ENCODE measurements at places on chromosomes 3 and 15.

DNA sequence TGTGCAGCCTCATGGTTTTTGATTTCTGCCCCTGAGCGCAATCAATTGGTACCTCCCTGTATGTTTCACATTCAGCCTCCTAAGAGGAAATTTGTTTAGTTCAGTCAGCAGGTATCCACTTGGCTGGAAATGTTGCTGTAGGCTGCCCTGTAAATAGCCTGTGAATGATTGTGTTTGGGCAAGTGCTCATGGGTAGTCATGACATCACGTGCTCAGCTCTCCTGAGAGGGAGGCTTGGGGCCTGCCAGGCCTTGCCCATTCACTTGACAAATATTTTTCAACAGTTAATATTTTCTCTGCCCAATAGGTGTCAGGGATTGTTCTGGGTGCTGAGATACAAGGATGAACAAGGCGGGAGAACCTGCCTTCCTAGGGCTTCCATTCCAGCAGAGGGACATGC lies 13.3 kb downstream of the HRH1 start:
- no peak for DNase-seq

DNA sequence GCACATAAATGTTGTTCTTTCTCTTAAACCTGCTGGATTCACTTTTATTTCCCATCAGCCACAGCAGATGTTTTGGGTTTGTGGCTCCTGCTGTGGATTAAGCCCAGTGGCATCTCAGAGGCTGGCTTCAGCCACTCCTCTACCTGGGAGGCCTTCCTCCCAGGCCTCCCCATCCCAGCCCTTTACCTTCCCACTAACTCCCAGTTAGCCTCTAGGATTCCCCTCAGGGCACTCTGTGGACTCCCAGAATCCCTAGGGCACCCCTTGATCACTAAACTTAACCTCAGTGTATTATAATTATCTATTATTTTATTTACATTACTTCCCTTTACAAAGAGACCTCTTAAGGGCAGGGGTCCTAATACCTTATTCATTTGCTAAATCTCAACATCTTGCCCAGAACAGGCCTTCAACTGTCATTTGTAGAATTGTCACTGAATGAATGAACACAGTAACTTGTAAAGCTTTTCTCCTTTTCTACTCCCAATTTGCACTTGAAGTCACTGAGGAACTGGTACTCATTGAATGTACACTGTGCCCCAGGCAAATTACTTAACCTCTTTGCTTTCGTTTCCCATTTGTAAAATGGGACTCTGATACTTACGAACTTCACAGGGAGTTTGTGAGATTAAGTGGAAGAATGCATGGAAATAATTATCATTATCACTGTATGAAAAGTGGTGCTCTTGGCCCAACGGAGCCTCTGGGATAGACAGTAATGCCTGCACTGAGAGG lies 8.3 kb downstream of the CCDC13 start:
- no peak for DNase-seq

GRCh38 chr3:165390166-165390565 lies 194.0 kb upstream of the SLITRK3 start:
- DNase-seq: no peak

DNA sequence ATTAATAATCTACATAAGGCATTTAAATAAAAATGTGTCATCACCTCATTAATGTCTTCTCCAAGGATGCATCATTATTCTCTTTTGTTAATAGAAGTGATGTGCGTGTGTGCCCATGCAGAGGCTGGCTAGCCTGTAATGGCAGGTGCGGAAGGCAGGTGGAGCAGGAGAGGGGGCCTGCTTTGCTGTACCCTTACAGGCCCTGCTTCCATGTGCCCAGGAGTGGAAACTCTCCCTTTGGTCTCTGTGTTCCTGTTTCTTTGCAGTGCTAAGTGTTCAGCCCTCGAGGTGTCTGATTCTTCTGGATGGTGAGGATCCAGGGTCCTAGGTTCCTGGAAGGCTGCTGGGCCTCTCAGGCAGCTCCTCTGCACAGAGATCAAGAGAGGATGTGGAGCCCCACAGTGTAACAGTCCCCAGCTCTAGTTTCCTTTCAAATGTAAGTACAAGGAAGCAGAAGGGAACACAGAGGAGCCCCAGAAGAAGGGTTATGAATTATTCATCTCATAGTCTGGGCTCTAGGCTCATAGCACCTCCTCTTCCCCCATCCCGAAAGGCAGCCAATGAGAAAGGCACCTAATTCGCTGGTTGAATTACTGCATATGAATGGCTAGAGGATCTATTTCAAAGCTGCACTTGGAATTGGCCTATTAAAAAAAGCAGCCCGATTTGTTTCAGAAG lies 39.2 kb upstream of the AGBL1 start:
- DNase-seq: no peak

- DNase-seq: no peak
Measured at GRCh38 chr3:13863965-13864595, 15.8 kb downstream of the WNT7A start.

GRCh38 chr3:15578289-15578867 lies 23.0 kb downstream of the HACL1 start:
- DNase-seq: no peak

DNA sequence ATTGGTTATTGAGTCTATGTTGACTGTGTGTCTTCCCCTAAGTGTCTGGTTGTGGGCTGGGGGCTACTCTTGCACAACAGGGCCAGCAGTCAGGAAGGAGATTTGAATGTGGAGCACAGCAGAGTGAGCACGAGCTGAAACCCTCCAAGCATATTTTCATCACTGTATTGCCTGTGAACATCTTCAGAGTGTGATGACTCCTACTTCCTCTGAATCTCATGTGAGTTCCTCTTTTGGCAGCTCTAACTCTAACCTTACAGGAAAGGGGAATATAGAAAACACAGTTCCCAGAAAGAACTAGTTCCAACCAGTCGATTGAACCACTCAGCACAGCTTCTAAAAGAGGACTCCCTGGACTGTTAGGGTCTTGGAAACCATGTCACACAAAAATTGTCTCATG lies 211.6 kb downstream of the RAP2B start:
- no peak for DNase-seq

GRCh38 chr3:97612632-97613031 lies 151.9 kb upstream of the ARL6 start:
- DNase-seq: no peak

DNA sequence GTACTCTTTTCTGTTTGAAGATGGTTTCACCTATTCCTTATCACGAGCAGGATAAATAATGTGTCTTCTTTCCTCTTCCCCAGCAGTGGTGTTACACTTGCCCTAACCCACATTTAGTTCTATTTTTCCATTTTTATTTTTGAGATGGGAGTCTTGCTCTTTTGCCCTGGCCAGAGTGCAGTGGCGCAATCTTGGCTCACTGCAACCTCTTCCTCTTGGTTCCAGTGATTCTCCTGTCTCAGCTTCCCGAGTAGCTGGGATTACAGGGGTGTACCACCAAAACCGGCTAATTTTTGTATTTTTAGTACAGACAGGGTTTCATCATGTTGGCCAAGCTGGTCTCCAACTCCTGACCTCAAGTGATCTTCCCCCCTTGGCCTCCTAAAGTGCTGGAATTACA lies 372.4 kb downstream of the FOXP1 start:
- DNase-seq: no peak

DNA sequence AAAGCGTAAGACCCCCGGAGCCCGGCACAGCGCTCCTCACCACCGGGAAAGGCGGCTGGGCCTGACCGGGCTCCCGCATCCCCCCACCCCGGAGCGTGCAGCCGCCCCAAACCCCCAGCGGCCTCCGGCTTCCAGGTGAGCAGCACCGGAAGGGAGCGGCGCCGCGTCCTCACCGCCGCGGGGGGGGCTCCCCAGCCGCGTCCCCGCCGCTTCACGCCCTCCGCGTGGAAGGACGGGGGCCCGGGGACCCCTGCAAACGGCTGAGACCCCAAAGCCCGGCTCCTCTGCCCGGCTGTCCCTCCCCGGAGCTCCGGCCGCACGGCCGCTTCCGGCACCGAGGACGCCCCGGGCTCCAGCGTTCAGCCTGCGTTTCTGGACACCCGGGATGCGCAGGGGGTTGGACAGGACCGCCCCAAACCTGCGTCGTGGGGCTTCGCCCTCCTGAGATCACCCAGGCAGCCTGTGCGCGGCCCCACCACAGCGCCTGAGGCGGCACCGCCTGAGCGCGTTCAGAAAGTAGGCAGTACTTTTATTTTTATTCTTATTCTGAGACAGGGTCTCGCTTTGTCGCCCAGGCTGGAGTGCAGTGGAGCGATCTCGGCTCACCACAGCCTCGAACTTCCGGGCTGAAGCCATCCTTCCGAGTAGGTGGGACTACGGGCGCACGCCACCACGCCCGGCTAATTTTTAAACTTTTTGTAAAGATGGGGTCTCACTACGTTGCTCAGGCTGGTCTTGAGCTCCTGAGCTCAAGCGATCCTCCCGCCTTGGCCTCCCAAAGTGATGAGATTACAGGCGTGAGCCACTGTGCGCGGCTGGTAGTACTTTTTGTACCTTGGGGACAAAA lies 51.6 kb upstream of the BLM start:
- DNase-seq: no peak

GRCh38 chr3:169173636-169174035 lies 489.9 kb downstream of the MECOM start:
- no peak for DNase-seq

DNA sequence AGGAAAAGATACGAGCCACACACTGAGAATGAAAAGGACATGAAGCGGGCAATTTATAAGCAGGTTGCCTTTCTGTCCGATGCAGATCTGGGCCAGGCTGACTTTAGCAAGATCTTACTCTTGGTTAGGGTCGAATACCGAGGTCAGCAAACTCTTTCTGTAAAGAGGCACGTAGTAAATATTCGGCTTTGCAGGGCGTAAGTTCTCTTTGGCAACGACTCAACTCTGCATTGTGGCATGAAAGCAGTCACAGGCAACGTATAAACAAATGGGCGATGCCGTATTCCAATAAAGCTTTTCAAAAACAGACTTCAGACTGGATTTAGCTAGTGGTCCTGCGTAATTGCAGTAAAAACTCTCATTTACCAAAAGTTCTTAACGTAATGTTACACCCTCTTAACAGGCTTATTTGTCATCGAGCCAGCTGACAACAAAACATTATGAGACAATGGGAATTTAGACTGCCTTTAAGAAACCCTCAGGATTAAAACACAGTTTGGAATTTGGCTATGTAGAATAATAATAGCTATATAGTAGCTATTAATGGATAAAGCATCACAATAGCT lies 13.1 kb upstream of the RPL35A start:
- DNase-seq: no peak

DNA sequence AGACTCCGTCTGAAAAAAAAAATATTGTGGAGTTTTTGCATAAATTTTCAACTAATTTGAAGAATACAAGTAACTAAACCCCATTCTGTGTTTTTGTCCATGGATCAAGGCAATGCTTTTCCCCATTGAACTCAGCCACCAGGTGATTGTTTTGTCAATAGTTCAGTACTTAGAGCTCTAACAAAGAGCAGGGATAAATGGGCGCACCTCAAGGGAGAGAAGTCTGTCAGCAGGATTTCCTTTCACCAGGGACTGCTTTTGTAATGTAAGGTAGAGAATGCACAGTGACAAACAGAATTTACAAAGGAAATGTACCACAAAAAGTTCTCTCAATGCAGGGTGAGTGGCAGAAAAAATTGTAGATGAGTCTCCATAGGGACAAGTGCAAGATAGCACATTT lies 10.8 kb upstream of the ATP13A5 start:
- no peak for DNase-seq

DNA sequence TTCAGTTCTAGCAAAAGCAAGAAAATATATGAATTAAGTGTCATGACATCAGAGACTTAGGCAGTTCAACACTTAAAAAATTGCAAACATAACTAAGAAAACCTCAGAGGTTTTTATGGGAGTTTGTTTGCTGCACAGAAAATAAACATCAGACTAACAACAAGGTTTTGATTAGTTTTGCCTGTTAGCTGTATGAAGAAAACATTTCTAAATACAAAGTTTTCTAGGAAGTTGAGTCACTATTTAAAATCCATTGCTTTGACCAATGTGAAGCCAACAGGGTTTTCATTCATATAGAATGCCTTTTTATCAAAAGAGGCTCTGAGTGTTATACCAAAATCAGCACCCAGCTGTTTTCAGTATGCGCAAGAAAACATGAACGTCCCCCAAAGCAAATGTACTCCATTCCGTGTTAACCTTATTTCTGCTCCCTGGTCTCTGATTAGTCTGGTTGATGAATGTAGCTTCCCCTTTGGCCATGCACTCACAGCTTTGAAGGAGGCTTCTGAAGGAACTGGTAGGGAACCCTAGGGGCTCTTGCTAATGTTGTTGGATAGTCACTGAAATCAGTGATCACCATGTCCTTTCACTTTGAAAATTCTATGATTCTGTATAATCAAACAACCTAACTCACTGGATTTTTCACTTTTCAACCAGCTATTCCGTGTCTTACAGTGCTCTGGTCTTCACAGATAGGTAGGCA lies 89.6 kb upstream of the TSEN2 start:
- DNase-seq: no peak

GRCh38 chr15:93716615-93717231 lies 514.6 kb upstream of the MCTP2 start:
- no peak for DNase-seq

- DNase-seq: no peak
Measured at GRCh38 chr3:151960961-151961580, 87.6 kb downstream of the SUCNR1 start.

DNA sequence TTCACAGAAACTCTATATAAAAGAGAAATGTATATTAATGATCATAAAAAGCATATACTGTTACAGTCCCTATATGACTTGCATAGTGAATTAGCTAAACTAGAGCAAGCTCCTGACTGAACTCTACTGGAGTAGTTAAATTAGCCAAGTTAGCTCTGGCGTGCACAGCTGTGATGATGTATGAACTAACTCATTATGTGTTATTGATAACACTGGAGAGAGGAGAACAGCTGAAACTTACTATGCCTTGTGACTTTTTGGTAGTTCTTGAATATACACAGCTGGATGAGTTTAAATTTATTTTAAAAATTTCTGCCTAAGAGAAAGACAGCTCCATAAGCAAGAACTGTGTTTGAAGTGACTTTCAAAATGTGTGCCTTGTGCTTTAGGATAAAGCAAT lies 8.1 kb downstream of the TIPARP start:
- no peak for DNase-seq

- no peak for DNase-seq
Measured at GRCh38 chr15:97598353-97598798, 362.1 kb upstream of the ARRDC4 start.

- no peak for DNase-seq
Measured at GRCh38 chr3:188179006-188179966, 25.3 kb downstream of the LPP start.

DNA sequence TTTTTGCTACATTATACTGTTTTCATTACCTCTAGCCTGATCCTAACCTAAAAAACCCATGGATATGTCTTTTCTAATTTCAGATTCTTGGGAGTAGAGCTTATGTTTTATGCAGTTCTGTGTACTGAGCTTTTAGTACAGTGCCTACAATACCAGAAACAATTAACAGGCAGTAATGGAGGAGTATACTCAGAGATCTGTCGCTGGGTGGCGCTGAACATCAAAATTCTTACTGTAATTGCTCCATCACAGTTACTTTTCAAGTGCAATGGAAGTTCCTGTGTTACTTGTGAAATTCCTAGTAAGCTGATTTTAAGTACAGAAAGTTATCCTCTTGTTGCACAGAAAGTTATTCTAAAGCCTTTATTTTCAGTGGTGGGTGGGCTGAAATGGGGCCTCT lies 66.9 kb downstream of the RNF13 start:
- DNase-seq: no peak

- no peak for DNase-seq
Measured at GRCh38 chr15:73905225-73905827, 20.9 kb upstream of the LOXL1 start.

Data from stimulated activated CD8-positive, alpha-beta memory T cell treated with anti-CD3 and anti-CD28 coated beads, Interleukin-4, amount 100 ng/mL, for 24 hours (primary cell).